ENCODE measurements at places on chromosomes 6 and 20.

- DNase-seq = no peak
Observed at GRCh38 chr6:37481711-37482605, 17.7 kb downstream of the CCDC167 start.

- DNase-seq = no peak
Observed at GRCh38 chr6:71900642-71901041, 14.3 kb downstream of the RIMS1 start.

- peak; percentile 83 for DNase-seq
Observed at GRCh38 chr6:42781796-42782688, at the start of gene BICRAL. TSS of gene BICRAL (plus strand) at chr6:42782052. CDS start at chr6:42822023, 39,971 bp downstream.

- no peak for DNase-seq
Observed at GRCh38 chr6:56951049-56951831, 3.7 kb upstream of the BEND6 start.

- DNase-seq = no peak
Observed at GRCh38 chr6:37485291-37485702, 14.4 kb downstream of the CCDC167 start.

DNA sequence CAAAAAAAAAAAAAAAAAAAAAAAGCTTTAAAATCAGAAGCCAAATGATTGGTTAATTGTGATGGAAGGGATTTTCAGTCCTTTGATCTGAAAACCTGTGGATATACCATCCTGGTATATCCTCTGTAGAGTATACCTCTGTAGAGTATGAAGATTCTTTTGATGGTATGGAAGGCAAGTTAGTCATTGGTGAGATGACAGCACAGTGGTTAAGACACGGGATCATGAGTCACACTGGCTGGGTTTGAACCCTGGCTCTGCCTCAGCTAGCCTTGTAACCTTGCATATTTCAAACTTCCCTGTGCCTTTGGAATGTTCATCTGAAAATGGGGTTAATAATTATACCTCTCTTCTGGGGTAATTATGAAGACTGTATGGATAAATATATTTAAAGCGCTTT is 179.3 kb downstream of the CARMIL1 start:
- peak; percentile 30 for DNase-seq

GRCh38 chr6:162576016-162576415 is 151.6 kb downstream of the PRKN start:
- DNase-seq = no peak

- peak; percentile 75 for DNase-seq
Observed at GRCh38 chr20:35561268-35561667, 19.4 kb downstream of the ERGIC3 start.

GRCh38 chr20:40160097-40160550 is 528.9 kb downstream of the MAFB start:
- peak; percentile 80 for DNase-seq

DNA sequence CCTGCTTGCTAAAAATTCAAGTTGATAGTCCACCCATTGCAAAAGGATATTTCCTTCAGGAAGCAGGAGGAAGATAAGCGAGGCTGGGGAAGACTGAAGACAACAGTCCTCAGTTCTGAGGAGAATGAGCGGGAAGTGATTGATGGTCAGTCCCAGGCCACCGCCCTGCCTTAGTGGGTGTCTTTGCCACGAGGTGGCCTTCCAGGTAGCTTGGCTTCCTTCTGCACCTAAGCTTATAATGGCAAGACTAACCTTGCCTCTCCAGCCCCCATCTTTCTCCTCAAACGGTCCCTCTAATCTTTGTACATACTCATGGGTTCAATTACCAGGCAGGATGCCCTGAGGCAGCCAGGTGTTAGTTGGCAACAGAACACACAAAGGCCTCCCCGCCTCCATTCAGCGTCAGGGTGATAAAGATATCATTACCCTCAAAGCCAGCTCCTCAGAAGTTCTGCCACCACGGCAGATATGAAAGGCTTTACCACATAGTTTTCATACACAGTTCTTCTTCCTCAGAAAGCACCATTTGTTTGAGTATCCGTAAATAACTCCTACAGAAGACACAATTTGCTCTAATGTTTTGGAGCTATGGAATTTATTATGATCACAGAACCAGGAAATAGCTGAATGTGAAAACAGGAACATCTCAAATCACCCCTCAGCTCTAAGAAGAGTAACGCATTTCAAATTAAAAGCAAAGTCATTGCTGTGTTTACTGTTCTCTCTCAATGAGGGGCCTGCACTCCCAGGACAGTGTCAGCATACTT is 249.4 kb downstream of the ATXN1 start:
- no peak for DNase-seq

- DNase-seq = no peak
Observed at GRCh38 chr6:105936972-105937371, 149.2 kb upstream of the PRDM1 start.

DNA sequence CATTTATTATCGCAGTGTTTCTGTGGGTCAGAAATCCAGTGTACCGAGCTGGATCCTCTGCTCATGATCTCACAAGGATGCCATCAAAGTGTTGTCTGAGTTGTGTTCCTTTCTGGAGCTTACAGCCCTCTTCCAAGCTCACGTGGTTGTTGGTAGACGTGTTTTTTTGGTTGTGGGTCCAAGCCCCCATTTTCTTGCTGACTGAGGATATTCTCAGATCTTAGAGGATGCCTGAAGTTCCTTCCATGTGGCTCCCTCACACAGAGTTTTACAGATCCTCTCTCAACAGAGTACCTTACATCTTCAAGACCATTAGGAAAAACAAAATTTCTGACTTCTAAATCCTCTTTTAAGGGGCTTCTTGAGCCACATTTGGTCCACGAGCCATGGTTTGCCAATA is 78.1 kb downstream of the TINAG start:
- DNase-seq = no peak

- DNase-seq = no peak
Observed at GRCh38 chr6:126773112-126773805, 345.2 kb upstream of the RSPO3 start.

DNA sequence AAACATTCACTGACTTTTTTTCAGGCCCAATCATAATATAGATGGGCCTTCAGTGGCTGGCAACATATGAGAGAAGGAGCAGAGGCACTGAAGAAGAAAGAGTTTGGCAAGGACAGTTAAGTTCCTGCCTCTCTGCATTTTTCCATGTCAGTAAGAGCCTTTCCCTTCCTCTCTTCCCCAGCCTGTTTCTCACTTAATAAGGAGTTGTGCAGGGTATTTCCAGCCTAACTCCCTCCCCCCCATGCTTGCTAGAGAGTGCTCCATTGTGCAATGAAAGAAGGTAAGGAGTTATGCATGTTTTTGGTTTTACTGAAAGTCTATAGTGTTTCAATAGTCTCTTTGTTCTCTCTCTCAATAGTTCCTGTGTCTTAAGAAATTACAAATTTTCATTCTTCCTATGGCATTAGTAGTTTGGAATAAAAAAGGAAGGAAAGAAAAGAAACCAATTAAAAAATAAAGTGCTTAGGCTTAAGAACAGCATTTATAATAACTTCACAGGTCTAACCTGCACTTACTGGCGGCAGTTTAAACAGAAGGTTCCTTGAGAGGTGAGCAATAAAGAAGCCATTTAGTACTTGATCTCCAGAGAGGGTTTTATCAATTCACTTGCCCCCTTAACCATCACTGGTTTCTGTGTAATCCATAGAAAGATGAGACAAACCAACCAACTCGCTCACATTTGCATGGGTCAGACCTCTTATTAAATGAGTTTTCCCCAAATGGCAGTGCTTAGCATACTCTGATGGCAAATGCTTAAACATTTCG is 251.1 kb downstream of the PTPRT start:
- DNase-seq = no peak

- peak; percentile 12 for DNase-seq
Observed at GRCh38 chr6:39812853-39813533, 20.8 kb downstream of the DAAM2 start.

GRCh38 chr20:43776691-43777090 is 49.9 kb upstream of the GTSF1L start:
- DNase-seq = no peak

- no peak for DNase-seq
Observed at GRCh38 chr20:34397096-34397495, 34.0 kb downstream of the ITCH start.

- no peak for DNase-seq
Observed at GRCh38 chr6:15843764-15844163, 180.9 kb upstream of the DTNBP1 start.

GRCh38 chr20:32749914-32750637 is 6.8 kb upstream of the COMMD7 start:
- DNase-seq = no peak

- no peak for DNase-seq
Observed at GRCh38 chr6:136499370-136499769, 50.9 kb downstream of the MAP7 start.

GRCh38 chr6:80060774-80061173 is 45.7 kb upstream of the BCKDHB start:
- no peak for DNase-seq

- no peak for DNase-seq
Observed at GRCh38 chr20:17688965-17689364, 6.9 kb upstream of the RRBP1 start.

DNA sequence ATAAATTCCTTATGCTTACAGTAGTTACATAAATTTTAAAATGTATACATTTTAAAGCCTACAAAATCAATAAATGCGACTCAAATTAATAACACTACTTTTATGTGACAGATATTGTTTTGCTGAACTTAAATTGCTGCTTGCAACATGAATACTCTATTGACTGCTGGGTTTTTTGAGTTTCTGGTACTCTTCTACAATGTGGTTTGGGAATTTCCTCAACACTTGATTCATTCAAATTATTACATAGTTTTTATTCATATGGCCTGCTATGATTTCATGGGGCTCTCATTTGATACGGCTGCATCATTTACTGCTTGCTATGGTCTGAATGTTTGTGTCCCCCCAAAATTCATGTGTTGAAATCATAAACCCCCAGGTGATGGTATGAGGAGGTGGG is 2.3 kb upstream of the TXLNB start:
- no peak for DNase-seq

GRCh38 chr6:143176090-143177021 is 115.7 kb downstream of the AIG1 start:
- no peak for DNase-seq

- DNase-seq = no peak
Observed at GRCh38 chr6:36915599-36915998, 29.8 kb downstream of the C6orf89 start.

DNA sequence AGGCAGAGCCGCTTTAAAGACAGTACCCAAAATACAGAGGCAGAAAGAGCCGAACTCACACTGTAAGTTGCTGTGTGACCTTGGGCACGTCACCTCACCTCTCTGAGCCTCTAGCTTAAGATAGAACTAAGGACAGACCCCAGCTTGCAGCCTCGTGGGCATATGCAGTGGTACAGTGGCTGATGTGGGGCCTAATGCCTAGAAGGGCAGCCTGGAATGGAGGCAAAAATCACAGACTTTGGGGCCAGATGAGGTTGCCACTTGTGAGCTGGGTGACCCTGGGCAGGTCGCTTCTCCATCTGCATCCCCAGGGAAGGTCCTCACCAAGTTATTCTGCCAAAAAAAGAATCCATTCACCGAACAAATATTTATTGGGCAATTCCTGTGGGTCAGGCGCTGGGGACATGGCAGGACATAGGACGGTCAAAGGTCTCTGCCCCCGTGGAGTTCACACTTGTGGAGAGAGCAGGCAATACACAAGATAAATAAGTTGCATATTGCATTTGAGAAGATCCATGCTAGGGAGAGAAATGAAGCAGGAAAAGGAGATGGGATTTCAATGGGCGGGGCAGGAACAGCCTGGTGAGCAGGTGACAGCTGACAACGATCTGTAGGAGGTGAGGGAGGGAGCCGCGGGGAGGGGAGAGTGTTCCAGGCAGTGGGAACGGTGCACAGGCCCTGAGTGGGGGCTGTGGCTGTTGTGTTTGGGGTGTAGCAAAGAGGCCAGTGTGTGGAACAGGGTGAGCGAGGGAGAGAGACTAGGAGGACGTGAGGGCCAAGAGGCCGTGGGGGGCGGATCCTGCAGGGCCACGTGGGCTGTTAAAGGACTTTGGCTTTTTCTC is 115.2 kb downstream of the CEBPB start:
- DNase-seq = no peak

GRCh38 chr6:73667798-73668197 is 14.0 kb upstream of the SLC17A5 start:
- no peak for DNase-seq

- DNase-seq = peak; percentile 86
Observed at GRCh38 chr6:170271771-170272314, 19.0 kb downstream of the DLL1 start.

- no peak for DNase-seq
Observed at GRCh38 chr6:98467902-98468301, 366.5 kb upstream of the POU3F2 start.

DNA sequence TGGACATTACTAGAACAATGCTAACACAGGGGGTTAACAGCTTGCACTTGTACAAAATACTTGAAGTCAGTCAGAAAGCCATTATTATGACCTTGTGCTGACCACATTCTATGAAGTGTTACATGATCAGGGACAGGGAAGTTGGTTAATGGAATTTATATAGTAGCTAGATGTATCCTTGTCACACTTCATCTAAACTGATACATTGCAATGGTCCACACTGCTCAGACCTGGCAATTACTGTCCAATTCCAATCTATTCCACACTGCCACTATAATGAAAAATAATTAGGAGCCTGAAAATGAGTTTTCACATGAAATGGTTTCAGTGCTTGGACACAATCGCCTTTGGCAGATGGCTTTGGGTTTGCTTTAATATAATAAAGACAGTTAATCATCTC is 850.8 kb downstream of the EPHA7 start:
- DNase-seq = no peak

DNA sequence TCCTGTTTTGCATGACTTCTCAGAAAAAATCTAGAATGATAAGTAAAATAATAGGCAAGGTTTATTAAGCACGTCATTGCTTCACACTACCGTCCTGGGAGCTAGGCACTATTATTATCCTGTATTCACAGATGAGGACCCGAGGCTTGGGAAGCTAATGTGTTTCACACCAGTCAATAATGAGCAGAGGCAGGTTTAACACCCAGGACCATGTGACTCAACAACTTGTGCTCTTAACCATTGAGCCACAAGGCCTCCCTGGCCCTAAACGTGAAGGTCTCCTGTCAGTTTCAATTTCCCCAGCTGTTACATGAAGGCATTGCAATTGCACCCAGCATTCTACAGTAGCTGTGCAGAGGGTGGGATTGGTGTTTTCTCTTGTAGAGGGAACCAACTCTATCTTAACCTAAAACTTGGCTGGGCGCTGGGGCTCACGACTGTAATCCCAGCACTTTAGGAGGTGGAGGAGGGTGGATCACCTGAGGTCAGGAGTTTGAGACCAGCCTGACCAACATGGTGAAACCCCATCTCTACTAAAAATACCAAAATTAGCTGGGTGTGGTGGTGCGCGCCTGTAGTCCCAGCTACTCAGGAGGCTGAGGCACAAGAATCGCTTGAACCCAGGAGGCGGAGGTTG is 191.2 kb downstream of the BCAS1 start:
- no peak for DNase-seq

DNA sequence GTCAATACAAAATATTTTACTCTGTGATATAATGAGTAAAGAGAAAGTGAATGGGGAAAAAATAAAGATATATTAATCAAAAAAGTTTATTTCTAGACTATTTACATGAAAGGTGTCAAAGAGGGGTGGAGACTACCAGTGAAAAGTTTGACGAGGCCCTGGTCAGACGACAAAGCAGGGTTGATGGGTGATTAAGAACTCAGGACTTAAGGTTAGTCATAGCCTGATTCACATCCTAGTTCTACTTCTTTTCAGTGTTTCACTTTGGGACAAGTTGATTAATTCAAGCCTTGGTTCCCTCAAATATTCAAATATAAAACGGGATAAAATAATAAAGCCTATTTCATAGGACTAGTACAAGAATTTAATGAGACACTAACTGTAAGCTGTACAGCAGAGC is 178.2 kb upstream of the HS3ST5 start:
- no peak for DNase-seq
